ENCODE measurements at places on chromosomes 2 and 18.

DNA sequence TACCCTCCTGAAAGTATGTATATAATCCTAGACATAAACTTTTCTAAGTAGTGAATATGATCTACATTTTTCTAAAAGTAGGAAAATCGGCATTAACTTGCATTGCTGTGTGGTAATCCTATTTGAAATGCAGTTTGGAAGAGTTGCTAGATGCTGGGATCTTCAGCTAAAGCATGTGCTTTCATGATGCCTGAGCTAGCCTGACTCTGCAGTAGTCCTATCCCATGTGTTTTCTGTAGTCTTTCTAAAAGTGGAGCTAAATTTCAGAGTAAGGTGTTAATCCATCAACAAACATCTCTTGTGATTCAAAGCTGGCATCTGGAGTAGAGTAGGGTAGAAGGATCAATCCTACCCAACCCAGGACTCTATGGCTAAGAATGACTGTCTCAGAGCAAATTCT is 229.4 kb downstream of the THSD7B start:
- DNase-seq, result no peak

DNA sequence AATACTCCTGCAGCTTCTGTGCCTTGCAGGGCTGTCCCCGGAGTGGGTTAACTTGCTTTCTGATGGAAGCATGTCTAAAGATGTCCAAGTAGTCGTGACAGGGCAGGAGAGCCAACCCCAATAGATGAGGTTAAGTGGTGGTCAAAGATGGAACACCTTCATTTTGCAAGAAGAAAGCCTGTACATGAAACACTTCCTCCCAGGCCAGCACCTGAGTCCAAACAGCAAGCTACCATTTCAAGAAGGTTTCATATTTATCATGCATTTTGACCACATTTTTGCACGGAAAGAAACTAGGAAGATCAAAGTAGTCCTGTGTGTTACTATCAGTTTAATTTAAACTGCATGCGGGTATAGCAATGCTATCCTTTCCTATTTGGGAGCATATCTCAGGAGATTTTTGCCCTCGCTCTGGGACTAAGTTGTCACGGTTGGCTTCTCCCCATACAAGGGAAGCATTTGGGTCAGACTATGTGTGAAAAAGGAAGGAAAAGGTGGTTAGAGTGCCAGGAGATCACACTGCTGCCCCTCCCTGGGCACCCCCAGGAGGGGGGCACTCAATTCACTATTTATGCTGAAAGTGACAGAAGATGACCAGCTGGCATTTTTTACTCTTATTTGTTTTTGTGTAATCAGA is 187.6 kb downstream of the ZNF521 start:
- no peak for DNase-seq

DNA sequence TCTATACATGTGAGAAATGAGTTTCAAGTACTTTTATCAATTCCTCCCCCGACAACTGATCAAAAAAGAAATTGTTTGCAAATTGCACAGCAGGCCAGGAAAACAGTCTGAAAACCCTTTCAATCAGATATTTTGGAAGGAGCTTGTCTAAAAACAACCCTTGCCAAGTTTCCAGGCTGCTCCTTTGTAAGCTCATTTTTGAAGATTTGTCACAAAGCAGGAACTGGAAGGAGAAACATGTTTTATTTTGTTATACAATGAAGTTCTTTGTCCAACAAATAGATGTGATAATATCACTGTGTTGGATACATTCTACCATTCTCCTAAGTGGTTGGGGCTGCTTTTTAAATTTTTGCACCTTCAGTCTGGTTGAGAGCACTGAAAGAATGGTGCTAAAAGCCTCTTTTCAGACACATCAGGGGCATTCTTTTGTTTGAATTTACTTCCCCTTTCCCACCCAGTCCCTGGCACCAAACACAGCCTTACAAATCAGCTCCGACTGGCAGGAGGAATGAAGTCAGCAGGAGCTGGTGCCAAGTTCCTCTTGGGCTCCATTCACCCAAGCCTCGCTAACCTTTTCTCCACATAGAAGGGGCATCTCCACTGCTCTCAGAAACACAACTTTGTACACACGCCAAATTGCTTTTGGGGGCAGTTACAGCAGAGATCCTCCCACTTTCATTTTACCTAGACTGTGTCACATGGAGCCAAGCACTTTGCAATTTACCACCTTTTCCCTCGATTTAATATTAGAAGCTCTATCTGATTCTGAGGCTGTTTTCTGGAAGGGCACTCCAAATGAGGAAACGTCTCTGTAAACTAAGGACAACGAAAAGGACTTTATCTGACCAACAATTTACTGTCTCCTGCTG is 88.0 kb downstream of the C1D start:
- DNase-seq, result no peak

- DNase-seq, result no peak
Measured at GRCh38 chr2:220123751-220124150, 496.3 kb downstream of the SLC4A3 start.

GRCh38 chr2:46748121-46748520 is 167.5 kb downstream of the MCFD2 start:
- DNase-seq, result no peak

- DNase-seq, result no peak
Measured at GRCh38 chr2:235463893-235464292, 29.9 kb upstream of the AGAP1 start.

- DNase-seq, result no peak
Measured at GRCh38 chr18:79513381-79514081, 117.8 kb downstream of the NFATC1 start.
